ENCODE measurements at places on chromosomes 3 and 15.

GRCh38 chr15:66779331-66780009, 77.4 kb downstream of the SMAD6 start:
- DNase-seq: no peak

DNA sequence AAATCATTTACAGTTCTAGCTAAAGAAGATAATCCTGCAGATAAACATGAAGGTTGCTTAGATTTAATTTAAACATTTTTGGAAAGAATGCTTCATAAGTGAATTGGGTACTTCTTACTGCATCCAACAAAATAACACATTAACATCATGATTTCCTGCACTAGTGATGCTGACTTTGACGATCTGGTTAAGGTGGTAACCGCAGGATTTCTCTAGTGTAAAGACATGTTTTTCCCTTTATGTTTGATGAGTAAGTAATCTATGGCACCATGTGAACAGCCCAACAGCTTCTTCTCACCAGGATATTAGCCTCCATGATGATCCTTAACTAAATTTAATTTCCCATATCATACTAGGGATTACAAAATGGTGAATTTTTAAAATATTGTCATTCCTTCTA, 14.1 kb downstream of the SPPL2A start:
- DNase-seq: no peak

GRCh38 chr3:138688871-138689299, 80.3 kb downstream of the FAIM start:
- DNase-seq: no peak

- DNase-seq: no peak
These were observed 309.4 kb upstream of the STT3B start for GRCh38 chr3:31223278-31223677.

GRCh38 chr3:143897576-143898295, 49.5 kb upstream of the SLC9A9 start:
- DNase-seq: no peak

- DNase-seq: no peak
These were observed 128.4 kb downstream of the EEFSEC start for GRCh38 chr3:128281461-128282367.

GRCh38 chr3:169122416-169122815, 541.1 kb downstream of the MECOM start:
- DNase-seq: no peak

DNA sequence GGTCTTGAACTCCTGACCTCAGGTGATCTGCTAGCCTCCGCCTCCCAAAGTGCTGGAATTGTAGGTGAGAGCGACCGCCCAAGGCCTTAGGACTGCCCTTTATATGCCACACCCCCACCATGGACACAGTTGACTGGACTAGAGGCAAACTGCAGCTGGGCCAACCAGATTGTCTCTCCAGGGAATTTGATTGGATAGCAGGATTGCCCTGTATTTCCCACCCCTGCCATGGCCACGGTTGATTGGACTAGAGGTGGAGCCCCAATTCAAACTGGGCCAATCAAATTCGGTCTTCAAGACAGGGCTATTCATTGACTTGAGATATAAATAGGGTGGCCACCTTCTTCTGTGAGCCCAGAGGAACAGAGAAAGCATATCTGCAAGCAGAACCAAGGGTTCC, 6.9 kb upstream of the CLPX start:
- no peak for DNase-seq

DNA sequence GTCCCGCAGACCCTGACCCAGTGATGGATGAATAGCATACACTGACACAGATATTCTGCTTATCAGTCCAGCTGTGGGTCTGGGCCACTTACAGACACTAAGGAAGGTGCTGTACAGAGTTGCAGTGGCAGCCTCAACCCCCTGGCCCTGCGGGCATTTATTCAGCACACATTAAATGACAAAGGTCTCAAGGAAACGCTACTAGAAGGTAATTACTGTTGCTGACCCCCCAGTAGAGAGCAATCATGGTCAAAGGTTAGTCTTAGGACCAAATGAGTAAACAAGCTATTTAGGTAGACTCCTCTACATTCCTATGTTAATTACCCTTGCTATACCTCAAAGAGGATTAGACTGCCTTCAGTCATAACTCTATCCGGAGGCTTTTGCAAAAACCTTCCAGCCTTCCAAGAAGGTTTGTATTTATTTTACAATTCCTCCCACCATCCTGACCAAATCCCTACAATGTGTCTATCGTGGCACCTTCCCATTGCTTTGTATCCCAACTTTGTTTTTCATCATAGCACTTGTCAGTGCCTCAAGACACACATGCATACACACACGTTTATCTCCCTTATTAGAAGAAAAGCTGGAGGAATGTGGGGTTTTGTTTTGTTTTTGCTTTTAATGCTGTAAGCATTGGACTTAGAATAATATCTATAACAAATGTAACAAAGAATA, 227.9 kb downstream of the PYDC2 start:
- no peak for DNase-seq

DNA sequence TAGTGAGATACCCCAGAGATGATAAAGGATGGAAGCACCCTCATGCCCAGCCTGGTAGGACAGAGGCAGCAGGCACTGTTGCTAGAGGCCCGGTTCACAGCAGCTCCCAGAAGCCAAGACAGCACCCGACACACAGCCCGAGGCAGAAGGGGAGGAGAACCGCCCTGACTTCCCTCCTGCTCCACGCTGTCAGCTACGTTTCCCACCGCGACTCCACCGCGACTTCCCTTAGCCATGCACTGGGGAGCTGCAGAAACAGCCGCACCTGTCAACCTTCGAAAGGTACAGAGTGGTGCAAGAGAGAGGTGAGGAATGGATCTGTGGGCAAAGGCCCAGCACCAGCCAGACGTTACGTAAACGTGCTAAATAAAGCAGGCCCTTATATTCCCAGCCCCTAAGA, 529.2 kb downstream of the GABRG3 start:
- no peak for DNase-seq

DNA sequence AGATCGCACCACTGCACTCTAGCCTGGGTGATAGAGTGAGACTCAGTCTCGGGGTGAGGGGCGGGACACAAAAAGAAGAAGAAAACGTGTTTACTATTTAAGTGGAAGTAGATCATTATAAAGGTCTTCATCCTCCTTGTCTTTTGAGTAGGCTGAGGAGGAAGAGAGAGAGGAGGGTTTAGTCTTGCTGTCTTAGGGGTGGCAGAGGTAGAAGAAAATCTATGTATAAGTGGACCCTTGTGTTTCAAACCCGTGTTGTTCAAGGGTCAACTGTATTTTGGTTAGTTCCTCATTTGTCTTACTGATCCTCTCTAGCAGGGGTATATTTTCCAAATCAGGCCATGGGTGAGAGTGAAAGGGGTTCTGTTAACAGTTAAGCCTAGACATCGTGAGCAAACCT, 40.1 kb downstream of the TRIM71 start:
- DNase-seq: no peak

GRCh38 chr3:147930232-147930807, 521.2 kb downstream of the ZIC1 start:
- no peak for DNase-seq

GRCh38 chr3:97338375-97338774, 426.2 kb upstream of the ARL6 start:
- no peak for DNase-seq

DNA sequence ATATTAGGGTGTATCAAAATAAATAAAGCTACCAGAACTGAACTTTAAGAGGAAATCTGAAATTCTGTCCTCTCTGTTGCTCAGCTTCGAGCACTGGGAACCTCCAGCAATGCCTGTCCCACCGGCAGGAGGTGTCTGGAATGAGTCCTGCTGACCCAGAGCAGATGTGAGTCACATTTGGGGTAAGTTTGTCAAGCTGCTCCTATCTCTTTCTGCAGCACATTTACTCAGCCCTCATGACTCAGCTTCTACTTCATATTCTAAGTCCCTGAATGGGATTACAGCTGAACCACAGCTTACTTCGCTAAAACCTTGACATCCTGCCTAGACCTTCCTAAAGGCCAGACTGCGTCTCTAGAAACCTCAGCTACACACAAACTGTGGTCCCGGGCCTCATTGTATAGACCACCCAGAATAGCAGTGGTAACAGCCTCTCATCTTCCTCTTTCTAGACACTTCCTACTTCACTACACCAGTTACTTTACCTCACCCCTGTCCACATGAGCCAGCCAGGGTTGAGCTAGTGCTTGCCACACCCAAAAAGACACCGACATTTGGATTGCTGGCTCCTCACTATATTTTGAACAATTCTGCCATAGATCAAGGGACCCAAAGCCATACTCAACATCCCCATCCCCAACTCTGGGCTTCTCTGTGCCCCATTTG, 109.6 kb upstream of the TMCO5A start:
- no peak for DNase-seq

GRCh38 chr3:42660898-42661297, 7.4 kb downstream of the ZBTB47 start:
- DNase-seq: no peak

DNA sequence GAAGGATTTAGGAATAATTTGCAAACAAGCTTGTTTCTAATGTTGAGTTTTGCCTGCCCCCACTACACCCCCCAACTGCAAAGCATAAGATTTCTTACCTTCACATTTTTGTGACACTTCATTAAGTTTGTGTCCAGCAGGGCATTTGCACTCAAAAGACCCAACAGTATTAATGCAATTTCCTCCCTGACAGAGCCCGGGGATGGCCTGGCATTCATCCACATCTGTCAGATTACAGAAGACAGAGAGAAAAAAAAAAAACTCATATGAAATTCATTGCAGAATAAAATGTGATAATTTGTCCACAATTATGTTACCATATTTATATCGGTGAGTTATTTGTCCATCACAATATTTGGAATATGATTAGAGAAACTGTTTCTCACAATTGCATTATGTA, 111.5 kb downstream of the FBN1 start:
- DNase-seq: no peak

DNA sequence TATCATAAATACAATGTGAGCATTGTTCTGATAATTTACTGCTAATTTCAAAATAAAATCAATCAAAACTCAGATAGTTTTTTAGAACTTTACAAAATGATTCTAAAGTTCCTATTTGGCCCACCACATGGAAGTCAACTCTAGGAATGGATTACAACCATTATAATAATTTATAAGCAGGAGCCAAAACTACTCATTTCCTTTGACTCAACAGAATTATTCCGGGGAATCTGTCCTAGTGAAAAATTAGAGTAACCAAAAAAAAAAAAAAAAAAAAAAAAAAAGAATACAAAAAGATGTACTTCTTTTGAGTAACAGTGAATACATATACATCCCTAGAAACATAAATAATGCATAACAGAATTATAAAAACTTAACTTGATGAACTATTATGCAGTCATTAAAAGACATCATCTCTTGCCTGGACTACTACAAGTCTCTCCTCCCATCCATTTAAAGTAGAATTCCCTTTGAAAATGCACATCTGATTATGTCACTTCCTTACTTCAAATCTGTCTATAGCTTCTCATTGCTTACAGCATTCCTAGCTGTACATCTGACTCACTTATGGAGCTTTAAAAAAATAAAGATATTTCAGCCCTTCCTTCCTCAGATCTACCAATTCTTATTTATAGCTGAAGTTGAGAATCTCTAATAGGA, 43.4 kb downstream of the HDGFL3 start:
- DNase-seq: no peak

DNA sequence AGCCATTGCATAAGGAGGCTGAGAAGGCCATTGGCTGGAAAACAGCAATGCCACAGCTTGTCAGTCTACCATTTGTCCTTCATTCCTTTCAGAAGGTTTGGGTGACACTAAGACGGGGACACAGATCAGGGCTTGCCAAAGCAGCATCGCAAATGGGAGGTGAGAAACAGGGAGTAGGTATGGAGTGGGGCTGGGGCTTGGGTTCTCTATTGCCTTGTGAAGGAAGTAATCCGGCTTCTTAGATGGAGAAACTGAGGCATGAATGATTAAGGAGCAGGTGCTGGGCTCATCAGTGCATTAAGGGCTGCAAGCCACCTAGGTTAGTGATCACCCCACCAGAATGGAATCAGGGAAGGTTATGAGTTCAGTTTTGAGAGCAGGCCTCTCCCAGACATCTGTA, 115.6 kb upstream of the NMNAT3 start:
- DNase-seq: no peak

GRCh38 chr3:186965141-186965879, 35.0 kb downstream of the ST6GAL1 start:
- DNase-seq: no peak

DNA sequence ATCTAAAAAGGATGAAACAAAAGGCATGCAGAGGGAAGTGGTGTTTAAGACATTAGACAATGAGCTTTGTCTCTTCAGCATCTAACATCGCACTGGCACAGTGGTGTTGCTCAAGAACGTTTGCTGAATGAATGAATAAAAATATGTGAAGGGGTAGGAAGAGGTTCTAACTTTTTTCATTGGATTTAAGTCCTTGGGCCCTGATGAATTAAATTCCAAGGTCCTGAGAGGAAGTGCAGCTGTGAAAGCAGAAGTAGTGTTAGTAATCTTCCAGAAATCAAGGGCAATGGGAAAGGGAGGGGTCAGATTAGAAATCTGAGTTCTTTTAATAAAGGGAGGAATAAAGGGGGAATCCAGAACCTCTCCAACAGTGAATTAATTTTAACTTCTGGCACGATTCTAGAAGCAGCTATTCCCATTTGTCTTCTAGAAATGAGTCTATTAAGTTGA, 29.6 kb downstream of the TLNRD1 start:
- no peak for DNase-seq

GRCh38 chr15:81117581-81117980, 16.5 kb upstream of the CFAP161 start:
- no peak for DNase-seq

DNA sequence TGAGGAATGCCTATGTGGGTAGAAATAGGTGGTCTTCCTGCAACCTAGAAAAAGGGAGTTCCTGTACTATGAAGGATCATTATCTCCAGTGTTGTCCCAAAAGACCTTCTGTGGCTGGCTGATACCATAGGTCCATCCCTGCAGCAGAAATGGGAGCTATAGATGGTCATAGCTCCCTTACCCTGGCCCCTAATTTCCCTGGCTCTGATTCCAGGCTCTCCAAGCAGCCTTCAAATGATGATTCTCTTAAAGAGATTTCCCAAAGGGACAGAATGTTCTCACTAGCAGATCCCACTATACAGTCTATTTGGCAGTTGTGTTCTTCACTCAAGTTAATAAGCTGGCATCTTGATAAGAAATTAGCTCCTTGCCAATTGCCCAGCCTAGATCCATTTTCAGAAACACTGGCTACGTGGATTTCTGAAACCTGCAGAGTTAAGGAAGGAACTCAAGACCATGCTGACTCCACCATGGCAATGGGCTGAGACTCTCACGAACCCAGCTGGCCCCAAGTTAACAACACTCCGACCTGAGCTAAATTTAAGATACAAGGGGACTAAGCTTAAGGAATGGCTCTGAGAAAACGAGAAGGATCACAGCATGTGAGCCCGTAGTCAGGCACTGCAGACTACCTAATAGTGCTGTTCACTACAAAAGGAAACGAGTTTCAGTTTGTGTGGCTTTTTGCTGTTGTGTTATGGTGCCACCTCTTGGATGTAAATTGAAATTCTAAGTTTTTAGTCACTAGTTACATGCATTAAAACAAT, 11.4 kb downstream of the C15orf40 start:
- DNase-seq: no peak
